Tibial artery (tissue), 4 donors: ENCODE measurements at places on chromosomes 7 and 10.

GRCh38 chr10:127990846-127991542, 84.1 kb downstream of the PTPRE start:
- no peaks in the 10 kb centered on the region for H3K4me1 ChIP-seq
- no peaks in the 10 kb centered on the region for H3K27me3 ChIP-seq
- DNase-seq = no peak
- no peaks in the 10 kb centered on the region for H3K36me3 ChIP-seq
- H3K27ac ChIP-seq = peak overlapping the region; percentile 27

DNA sequence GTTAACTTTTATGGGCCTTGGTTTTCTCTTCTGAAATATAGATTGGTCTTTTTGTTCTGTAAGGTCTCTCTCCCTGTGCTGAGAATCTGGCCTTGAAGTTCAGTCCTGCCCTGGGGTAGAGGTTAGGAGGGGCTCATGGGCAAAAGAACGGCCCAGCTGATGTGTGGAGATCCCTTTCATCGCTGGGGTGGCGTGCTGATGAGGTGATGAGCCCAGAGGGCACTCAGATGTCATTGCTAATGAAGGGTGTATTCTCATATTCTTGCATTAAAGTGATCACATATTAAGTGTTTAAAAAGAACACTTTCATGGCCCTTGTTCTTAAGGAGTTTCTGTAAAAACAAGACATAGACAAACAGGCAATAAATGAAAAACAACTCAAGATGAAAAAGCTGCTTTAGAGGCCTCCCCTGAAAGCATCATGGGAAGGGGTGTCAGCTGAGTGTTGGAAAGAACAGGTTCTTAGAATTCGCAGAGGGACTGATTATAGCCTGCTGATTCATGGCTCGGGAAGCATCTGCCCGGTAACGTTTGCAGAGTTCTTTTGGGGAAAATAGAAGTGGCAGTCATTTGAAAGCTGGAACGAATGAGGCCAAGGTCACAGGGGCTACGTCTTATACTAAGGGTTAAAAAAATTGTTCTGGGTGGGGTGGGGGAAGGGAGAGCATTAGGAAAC, 72.5 kb upstream of the GPR158 start:
- no peaks in the 10 kb centered on the region for H3K36me3 ChIP-seq
- no peaks in the 10 kb centered on the region for H3K4me1 ChIP-seq
- no peak overlapping the region for H3K27ac ChIP-seq
- H3K27me3 ChIP-seq = no peaks in the 10 kb centered on the region

DNA sequence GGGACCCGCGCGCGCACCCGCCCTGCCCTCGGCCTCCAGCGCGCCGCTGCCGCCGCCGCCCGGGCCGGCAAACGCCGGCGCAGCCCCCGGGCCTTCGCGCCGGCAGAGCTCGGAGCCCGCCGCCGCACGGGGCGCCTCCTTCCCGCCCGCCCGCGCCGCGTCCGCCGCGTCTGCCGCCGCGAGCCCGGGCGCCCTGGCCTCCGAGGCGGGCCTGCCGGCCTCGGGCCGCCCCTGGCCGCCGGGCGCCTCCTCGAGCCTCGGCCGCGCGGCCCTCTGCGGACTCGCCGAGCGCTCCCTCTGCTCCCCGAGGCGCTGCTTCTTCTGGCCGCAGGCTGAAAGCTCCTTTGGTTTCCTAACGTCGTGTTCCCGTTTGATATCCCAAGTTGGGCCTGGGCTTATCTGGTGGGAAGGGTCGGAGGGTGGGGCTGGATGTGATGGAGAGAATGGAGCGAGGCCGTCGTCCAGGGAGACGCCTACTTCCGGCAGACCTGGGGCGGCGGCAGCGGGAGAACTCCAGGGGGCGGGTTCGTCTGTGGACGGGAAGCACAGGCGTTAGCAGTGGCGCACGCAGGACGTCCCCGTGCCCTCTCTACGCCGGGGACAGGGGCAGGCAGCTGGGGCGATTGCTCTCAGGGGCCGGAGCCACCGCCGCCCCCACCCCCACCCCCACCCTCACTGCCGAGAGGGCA, 221.0 kb downstream of the PHTF2 start:
- H3K36me3 ChIP-seq = no peaks in the 10 kb centered on the region
- peak overlapping the region; percentile 68 for H3K4me3 ChIP-seq
- H3K27ac ChIP-seq = peak overlapping the region; percentile 98

GRCh38 chr7:159227433-159227832, 82.8 kb upstream of the VIPR2 start:
- no peaks in the 10 kb centered on the region for H3K27me3 ChIP-seq
- H3K4me1 ChIP-seq = peaks cover 8% of the 10 kb centered on the region
- H3K36me3 ChIP-seq = no peaks in the 10 kb centered on the region
- H3K4me3 ChIP-seq = no peak overlapping the region
- no peak overlapping the region for H3K27ac ChIP-seq
- no peak for DNase-seq

DNA sequence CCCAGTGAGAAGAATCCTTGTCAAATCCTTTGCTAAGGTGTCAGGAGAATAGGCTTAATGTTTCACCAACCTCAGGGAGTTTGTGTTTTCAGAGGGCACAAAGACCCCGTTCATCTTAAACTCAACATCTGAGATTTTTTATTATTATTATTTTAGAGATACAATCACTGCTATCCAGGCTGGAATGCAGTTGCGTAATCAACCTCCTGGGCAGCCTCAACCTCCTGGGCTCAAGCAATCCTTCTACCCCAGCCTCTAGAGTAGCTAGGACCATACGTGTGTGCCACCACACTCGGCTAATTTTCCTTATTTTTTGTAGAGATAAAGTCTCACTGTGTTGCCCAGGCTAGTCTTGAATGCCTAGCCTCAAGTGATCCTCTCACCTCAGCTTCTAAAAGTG, 599.2 kb downstream of the KCNMA1 start:
- no peak overlapping the region for H3K27ac ChIP-seq
- H3K4me3 ChIP-seq = no peak overlapping the region
- H3K4me1 ChIP-seq = peaks cover 5% of the 10 kb centered on the region
- peaks cover 8% of the 10 kb centered on the region for H3K36me3 ChIP-seq

DNA sequence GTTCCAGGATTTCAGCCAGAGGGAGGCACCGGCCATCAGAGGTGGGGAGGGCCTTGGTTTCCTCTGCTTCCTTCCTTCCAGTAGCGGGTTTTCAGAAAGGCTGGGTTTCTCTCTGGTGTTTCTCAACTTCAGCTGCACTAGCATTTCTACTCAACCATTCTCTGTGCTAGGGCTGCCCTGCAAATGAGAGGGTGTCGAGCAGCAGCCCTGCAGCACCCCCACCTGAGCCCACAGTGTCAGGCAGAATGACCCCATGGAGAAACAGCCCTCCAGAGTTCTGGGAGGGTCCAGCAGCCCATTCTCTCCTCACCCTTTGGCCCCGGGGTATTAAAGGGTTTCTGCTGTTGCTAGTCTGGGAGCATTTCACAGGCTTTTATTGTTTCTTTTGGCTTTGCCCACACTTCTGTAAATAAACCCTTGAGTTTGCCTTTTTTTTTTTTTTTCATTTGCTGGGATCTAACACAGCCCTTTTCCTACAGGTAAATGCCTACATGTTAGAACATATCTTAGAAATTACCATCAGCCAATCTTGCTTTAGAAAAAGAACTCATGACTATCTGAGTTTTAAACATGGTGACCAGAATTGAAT, 151.5 kb upstream of the VIPR2 start:
- no peaks in the 10 kb centered on the region for H3K27me3 ChIP-seq
- no peak overlapping the region for H3K4me3 ChIP-seq
- H3K4me1 ChIP-seq = peaks cover 4% of the 10 kb centered on the region
- no peaks in the 10 kb centered on the region for H3K36me3 ChIP-seq
- DNase-seq = no peak

DNA sequence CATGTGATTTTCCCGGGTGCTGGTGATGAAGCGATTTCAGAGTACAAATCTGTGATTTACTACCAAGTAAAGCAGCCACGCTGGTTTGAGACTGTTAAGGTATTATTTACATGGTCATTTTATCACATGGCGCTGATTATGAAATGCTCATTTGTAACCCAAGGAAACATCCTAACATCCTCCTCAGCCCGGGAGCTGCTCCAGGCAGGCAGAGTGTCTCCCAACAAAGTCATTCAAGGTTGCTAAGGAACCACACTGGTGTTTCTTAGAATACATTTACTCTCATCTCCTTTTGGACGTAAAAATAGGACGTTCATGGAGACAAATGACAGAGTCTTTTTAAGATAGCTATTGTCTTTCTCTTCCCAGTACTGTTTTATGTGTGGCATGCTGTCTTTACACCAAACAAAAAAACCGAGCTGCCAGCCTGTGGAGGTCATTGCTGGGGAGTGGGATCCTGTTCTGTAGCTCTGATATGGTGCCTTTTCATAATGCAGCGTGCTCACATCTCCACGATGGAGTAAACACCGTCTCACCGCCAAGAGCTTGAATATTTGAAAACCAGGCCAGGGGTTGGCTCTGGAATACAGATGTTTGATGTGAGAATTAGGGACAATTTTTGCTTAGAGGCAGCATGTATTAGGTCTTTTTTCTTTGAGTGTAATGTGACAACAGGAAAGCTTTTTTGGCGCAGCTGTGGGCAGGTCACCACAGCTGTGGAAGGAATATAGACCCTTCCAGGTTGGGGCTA, 119.6 kb downstream of the DOCK1 start:
- no peaks in the 10 kb centered on the region for H3K4me1 ChIP-seq
- H3K27ac ChIP-seq = no peak overlapping the region
- no peaks in the 10 kb centered on the region for H3K27me3 ChIP-seq
- peak; percentile 65 for DNase-seq
- H3K4me3 ChIP-seq = no peak overlapping the region
- peaks cover 43% of the 10 kb centered on the region for H3K36me3 ChIP-seq

DNA sequence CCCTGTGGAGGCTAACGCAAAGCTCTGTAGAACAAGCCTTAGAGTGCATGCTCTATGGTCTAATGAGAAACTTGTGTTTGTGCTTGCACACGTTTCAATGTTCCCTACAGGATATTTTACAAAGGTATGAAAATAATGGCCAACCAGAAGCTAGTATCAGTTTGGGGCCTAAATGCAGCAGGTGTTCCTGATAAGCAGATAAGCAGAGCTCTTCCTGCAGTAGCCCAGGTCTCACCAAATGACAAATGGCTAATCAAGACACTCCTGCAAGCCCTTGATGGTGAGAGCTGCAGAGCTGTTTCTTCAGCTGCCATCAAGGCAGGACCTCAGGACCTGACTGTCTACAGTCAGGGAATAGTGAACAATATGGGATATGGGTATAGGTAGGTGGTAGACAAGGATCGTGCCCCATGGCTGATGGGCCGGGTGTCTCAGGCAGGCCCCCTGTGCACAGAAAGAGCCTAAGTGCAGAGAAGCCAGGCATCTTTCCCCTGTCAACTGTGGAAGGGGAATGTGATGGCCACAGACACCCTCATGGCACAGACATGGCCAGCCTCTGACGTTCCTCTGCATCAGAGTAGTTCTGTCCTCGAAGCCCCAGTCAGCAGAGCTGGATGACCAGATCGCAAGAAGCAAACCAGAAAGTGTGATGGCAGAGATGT, 23.2 kb upstream of the RASSF4 start:
- H3K4me1 ChIP-seq = peaks cover 14% of the 10 kb centered on the region
- H3K4me3 ChIP-seq = no peak overlapping the region
- H3K36me3 ChIP-seq = no peaks in the 10 kb centered on the region
- peak overlapping the region; percentile 53 for H3K27ac ChIP-seq
- DNase-seq = no peak
- no peaks in the 10 kb centered on the region for H3K27me3 ChIP-seq

GRCh38 chr10:31467791-31468535, 148.9 kb downstream of the ZEB1 start:
- H3K27me3 ChIP-seq = no peaks in the 10 kb centered on the region
- H3K27ac ChIP-seq = no peak overlapping the region
- DNase-seq = no peak
- no peaks in the 10 kb centered on the region for H3K4me1 ChIP-seq
- peaks cover 46% of the 10 kb centered on the region for H3K36me3 ChIP-seq

DNA sequence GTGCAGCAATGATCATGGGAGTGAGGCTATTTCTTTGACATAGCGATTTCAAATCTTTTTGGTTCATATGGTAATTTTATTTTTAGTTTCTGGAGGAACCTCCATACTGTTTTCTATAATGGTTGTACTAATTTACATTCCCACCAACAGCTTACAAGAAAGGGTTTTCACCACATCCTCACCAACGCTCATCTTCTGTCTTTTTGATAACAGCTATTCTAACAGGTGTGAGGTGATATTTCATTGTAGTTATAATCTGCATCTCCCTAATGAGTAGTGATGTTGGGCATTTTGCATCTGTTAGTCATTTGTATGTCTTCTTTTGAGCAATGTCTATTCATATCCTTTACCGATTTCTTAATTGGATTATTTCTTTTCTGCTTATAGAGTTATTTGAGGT, 75.0 kb upstream of the FHIP2A start:
- H3K4me3 ChIP-seq = no peak overlapping the region
- no peak for DNase-seq
- H3K27ac ChIP-seq = no peak overlapping the region
- H3K36me3 ChIP-seq = no peaks in the 10 kb centered on the region
- H3K27me3 ChIP-seq = no peaks in the 10 kb centered on the region

DNA sequence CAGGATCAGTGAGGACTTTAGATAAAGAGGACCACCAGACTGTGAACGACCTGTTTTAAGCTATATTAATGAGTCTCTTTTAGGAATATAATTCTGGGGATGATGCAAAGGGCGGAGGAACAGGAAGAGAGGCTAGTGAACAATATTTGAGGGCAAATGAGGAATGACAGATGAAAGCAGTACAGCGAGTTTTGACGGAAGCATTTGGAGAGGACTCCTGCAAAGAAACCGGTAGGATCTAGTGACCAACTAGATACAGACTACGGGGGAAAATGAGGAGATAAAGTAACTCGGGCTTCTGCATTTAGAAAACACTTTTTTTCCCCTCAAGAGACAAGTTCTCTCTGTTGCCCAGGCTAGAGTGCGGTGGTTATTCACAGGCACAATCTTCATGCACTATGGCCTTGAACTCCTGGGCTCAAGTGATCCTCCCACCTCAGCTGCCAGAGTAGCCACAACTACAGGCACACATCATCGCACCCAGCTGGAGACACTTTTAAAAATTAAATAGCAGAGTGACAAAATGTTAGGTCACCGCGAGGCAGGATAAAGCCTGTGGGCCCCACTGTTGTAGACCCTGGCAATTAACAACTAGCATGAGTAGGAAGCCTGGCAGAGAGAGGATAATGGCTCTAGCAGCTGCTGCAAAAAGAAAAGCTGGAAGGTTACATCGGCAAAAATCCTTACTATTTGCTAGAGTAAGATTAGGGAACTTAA, 143.2 kb downstream of the SRPK2 start:
- no peaks in the 10 kb centered on the region for H3K36me3 ChIP-seq
- H3K4me1 ChIP-seq = peaks cover 10% of the 10 kb centered on the region
- no peaks in the 10 kb centered on the region for H3K27me3 ChIP-seq
- no peak overlapping the region for H3K4me3 ChIP-seq
- H3K27ac ChIP-seq = no peak overlapping the region

GRCh38 chr10:25683344-25683743, 250.7 kb upstream of the MYO3A start:
- no peak overlapping the region for H3K4me3 ChIP-seq
- DNase-seq = no peak
- H3K36me3 ChIP-seq = no peaks in the 10 kb centered on the region
- H3K27me3 ChIP-seq = no peaks in the 10 kb centered on the region

DNA sequence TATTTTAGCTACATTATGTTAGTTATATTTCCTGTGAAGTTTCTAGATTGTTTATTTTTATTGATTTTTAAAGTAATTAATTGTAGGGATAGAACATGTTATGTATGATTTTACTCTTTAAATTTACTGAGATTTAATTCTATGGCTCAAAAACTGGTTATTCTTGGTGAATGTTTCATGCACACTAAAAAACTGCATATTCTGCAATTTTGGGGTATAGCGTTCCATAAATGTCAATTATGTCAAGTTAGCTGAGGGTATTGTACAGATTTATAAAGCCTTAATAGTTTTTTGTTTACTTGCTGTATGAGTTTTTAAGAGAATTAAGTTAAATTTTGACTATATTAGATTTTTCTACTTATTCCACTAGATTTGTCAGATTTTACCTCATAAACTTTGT, 669.7 kb downstream of the GRID1 start:
- H3K27ac ChIP-seq = no peak overlapping the region
- no peak overlapping the region for H3K4me3 ChIP-seq
- DNase-seq = no peak
- no peaks in the 10 kb centered on the region for H3K4me1 ChIP-seq
- no peaks in the 10 kb centered on the region for H3K27me3 ChIP-seq
